ENCODE measurements at places on chromosomes 7 and 10.

GRCh38 chr10:130227883-130228282, 91.7 kb downstream of the GLRX3 start:
- no peak for DNase-seq

GRCh38 chr7:55307123-55307916, 57.8 kb upstream of the LANCL2 start:
- no peak for DNase-seq

GRCh38 chr10:110035070-110035921, 27.5 kb downstream of the ADD3 start:
- no peak for DNase-seq

DNA sequence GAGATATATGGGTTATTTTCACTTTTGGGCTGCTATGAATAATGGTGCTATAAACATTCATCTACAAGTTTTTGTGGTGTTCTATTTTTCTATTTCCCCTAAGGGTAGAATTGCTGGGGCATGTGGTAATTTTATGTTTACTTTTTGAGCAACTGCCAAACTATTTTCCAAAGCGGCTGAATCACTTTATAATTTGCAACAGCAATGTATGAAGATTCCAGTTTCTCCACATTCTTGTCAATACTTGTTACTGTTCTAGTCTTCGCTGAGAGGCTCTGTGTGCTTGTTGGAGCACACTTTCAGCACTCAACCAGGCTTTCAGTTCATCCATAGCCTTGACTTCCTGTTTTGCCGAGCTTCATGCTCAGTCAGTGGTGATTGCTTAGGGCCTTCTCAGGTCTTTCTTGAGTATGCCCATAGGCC, 39.0 kb downstream of the ADK start:
- DNase-seq: no peak

DNA sequence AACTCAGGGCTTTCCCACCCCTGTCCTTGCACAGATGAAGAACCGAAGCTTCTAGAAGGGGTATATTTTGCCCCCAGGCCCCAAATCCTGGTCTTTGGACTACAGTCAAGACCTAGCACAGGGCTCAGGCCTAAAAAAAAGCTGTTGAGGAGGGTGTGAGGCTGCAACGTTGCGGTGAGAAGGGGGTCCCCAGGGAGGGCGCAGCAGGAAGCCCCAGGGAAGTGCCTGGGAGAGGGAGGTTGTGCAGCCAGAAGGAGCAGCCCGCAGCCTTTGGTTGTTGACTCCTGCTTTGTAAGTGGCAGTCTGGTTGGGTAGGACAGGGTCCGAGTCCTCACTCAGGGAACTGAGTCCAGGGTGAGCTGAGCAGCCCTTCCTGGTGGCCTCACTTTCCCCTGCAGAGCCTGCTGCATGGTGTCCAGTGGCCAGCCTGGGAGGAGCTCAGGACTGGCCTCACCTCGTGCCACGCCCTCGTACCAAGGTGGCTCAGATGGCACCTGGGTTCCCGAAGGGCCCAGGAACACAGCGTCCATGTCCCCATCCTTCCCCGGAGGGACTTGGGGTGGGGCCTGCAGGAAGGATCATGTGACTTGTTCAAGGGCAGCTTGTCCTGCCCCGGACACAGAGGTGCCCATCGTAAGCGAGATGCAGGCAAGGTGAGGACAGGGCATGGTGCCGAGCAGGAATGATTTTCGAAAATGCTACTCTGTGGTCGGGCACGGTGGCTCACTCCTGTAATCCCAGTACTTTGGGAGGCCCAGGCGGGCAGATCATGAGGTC, 166.4 kb upstream of the TNRC18 start:
- DNase-seq: no peak

GRCh38 chr10:123507298-123507697, 158.9 kb upstream of the GPR26 start:
- no peak for DNase-seq

GRCh38 chr10:60238759-60239100, 150.9 kb downstream of the ANK3 start:
- DNase-seq: no peak

GRCh38 chr7:30867483-30867882, 44.2 kb upstream of the AQP1 start:
- no peak for DNase-seq

Measured in NCI-H187 treated with DMSO at 0.1 percent for 48 hours (cell line).